ENCODE measurements at places on chromosomes 7 and 10.
A peak's percentile ranks its signal among the peaks of the same experiment; 100 is the strongest.

GRCh38 chr10:121435099-121435875 is 163.0 kb downstream of the FGFR2 start:
- no peak for DNase-seq

GRCh38 chr7:9407816-9408215 is 974.4 kb downstream of the NXPH1 start:
- no peak for DNase-seq

GRCh38 chr7:116560021-116560970 is 35.5 kb downstream of the CAV1 start:
- no peak for DNase-seq

- DNase-seq, result peak; percentile 7
These were observed 1.3 kb downstream of the CNNM2 start for GRCh38 chr10:102919246-102919959.

GRCh38 chr7:3892686-3893085 is 591.6 kb downstream of the SDK1 start:
- DNase-seq, result no peak

DNA sequence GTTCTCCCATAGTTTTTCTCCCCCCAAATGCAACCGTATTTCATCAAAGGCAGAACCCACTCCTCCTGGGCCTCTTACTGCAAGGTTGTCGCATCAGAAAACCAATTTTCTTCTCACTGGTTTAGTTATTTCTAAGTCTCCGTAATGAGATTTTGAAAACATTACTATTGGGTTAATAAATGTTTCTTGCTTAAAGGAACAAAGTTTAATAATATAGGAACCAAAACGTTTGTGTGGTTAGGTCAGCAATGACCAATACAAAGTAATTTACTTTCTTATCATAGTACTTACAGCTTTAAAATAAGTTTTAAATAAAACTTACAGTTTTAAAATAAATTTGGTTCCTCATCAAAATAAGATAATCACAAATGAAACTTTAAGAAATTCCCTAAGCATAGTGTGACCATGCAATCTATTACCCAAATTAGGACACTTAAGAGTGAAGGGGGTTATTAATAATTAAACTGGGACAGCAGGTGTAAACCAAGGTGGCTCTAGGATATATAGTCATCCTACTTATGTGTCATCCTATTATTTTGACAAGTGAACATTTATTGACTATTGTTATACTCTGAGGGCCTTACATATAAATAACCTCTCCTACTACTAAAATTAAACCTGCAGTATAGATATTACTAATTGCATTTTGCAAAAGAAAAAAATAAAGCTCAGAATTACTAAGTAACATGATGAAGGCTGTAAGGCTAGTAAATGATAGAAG is 415.4 kb upstream of the LRRN3 start:
- DNase-seq, result no peak

DNA sequence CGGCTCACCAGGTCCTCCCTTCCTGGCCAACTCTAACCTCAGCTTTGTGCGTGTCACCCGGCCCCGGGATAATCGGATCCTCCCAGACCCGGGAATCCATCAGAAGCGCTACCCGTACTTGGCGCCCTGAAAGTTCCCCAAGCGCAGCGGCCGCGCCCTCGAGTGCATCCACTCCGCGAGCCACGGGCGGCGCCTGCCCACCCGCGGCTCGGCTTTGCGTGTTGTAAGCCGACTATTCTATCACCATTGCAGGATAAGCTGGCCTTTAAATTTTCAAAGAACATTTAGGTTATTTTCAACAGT is 35.7 kb upstream of the EBLN1 start:
- DNase-seq, result no peak

- peak; percentile 46 for DNase-seq
These were observed 13.7 kb upstream of the SAMD8 start for GRCh38 chr10:75097666-75098285.

DNA sequence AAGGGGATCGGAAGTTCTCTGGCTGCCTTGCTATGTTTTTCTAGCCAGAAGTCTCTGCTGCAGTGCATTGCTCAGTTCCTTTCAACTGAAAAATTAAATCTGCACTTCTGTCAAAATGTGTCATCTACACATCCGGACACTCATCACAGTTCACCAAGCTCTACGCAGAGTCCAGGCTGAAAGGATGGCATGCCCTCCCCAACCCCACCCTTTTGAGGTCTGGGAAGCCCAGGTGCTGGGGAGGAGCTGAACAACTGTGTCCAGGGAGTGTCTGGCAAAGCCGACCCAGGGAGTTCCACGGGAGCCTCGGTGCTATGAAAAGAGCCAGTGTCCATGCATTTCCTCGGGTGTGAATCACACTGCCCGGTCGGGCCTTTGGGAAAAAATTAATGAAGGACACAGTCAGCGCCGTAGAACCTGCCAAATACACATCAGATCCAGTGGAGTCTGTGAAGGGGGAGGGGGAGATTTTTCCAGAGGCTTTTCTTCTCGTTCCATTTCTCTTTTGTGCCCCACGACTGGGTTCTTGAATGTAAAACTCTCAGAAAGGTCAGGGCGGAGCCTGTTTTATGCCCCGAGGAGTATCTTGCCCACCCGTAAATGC is 757 bp upstream of the PALS2 start:
- peak; percentile 60 for DNase-seq

DNA sequence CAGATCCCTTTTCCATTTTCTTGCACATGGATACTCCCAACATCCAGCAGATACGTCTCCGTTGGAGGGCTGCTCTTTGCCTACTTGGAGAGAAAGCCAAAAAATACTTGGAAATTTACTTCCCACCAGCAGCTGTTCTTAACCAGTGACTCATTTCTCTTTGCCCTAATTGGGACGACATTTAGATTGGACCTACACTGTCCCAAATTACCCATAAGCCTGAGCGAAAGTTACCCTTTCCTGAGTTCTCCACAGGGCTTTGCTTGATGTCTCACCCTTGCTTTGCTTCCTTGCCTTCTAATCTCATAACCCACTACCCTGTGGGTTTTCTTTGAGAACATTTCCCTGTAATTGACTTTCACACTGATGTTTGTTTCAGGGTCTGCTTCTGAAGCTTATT is 48.1 kb downstream of the SAMD8 start:
- no peak for DNase-seq

GRCh38 chr10:46317889-46318288 is 31.1 kb downstream of the ANTXRL start:
- no peak for DNase-seq

- no peak for DNase-seq
These were observed 1.9 kb upstream of the LRRC18 start for GRCh38 chr10:48941427-48942075.

DNA sequence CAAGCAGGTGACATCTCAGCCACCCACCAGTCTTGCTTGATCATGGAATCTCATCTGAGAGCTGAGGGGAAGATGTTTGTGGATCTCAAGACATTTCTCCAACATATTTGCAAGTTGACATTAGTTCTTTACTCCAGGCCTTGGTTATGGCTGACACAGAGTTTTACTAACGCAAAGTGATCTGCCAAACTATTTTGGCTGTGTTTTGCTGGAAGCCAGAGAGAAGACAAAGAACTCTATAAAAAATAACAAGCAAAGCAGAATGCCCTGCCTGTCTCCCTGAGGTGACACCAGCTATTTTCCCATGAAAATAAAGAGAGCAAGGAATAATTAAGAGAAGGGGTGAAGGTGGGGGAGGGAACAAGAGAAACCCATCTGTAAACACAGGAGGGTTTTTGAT is 286.4 kb downstream of the WDR11 start:
- DNase-seq, result no peak

GRCh38 chr10:93357680-93358079 is 124.5 kb downstream of the MYOF start:
- DNase-seq, result peak; percentile 45

DNA sequence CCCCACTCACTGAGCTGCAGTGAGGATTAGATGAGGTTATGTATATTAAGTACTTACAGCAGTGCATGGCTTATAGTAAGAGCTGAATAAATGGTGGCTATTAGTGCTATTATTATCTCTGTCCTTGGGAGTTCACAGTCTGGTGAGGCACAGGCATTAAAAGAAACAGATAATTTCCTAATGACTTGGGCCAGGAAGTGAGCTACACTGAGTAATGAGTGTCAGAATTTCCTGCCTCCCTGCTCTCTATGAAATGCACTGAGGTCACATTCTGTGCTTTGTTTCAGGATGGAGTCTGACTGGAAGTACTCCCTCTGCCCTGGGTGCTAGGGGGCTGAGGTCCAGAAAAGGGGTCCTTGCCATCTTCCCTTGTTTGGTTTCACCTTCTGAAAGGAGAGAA is 48.7 kb upstream of the LOXL4 start:
- DNase-seq, result peak; percentile 63

Data from GM03348 (cell line).